Stimulated activated CD4-positive, alpha-beta T cell treated with anti-CD3 and anti-CD28 coated beads, Interleukin-1b, Interleukin-23, amount 100 ng/mL, for 24 hours (primary cell): ENCODE measurements at places on chromosomes 6 and 20.

- no peak for DNase-seq
Measured at GRCh38 chr6:107793191-107793590, 30.9 kb downstream of the SCML4 start.

DNA sequence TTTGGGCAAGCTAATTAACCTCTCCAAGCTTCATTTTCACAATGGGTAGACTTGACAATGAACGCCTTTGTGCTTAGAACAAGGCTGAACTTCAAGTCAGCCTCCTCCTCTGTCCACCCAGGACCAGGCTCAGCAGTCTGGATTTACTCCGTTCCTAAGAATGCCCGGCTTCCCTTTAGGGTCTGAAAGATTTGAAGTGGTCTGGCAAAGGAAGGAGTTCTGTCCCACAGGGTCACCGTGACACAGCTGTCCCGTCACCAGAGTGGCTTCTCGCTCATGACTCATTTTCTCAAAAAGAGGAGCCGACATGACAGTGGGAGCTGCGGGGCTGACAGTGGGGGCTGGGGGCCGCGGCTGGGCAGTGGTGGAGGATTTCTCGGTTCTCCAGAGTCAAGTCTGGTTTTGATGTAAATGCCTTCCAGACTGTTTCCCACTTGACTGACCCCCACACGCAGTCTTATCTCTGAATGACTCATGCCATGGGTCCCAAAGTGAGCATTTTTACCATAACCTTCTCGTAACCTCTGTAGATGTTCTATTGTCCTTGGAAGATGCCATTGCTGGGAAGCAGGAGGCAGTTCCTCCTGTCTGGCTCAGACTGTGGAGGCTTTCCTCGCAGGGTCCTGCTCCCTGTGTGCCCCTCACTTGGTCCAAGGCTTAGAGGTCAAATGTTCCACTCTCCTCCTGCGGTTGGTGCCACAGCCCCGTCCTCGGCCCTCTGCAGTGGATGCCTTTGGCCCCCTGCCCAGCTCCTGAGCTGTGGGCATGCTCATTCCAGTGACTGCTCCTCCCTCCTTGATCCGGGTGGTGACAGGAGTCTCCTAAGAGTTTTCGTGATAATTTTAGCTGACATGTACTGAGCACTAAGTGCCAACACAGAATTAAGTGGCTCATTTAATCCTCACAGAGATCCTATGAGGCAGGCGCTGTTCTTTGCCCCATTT is 253.1 kb downstream of the FNDC1 start:
- no peak for DNase-seq

DNA sequence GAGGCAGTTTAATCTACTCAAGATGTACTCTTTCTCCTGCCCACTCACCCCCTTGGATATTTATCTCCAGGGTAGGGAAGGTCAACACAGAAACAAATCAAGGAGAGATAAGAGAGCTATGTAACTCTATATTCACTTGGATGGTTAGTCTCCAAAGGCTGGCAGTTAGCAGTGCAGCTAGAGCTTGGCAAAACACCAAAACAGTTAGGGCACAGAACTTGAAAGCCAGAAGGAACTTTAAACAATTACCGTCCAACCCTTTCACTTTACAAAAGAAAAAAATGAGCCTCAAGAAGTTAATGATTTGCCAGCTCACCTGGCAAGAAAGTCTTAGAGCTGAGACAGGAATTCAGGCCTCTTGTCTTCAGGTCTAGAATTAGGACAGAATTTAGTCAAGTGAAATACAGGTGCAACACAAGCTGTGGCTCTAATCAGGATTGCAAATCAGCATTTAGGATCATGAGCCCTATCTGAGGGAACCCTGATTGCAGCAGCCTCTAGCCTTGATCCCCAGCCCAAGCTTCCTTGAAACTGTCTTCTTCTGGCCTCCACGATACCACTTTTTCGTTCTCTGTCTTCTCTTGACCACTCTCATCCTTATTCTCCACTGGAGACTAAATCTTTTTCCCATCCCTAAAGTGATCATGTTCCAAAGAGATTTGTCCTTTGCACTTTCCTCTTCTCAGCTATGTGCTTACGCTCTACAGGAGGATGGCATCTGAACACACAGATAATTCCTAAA is 14.9 kb downstream of the NEDD9 start:
- DNase-seq: no peak

DNA sequence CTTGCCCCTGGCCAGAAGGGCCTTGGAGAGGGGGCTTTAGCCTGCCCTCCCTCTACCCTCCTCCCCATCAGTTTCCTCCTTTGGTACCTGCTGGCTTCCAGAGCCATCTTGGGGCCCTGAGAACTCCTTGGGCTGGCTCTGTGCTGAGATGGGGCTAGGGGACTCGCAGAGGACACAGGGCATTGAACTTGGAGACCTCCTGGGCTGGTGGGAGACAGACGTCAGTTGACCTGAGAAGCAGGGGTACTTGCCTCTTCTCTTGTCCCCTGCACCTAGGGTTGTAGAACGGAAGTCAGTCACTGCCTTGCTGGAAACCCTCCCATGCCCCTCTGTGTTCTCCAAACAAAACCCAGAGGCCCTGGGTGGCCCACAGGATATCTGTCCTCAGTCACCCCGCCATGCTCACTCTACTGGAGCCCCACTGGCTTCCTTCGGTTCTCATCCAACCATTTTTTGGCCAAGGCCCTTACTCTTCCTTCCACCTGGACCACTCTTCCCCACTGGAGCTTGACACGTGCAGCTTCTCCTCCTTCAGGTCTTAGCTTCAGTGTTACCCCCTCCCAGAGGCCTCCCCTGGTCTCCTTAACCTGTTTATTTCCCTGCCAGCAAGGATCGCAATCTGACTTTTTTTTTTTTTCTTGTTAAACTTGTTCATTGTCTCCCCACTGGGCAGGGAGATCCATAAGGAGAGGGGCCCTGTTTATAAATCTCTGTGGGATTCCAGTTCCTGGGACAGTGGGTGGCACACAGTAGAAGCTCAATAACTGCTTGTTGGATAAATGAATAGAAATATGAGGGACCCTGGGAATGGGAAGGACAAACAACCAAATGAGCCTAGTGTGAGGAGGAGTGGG is 971 bp downstream of the RBCK1 start:
- no peak for DNase-seq

DNA sequence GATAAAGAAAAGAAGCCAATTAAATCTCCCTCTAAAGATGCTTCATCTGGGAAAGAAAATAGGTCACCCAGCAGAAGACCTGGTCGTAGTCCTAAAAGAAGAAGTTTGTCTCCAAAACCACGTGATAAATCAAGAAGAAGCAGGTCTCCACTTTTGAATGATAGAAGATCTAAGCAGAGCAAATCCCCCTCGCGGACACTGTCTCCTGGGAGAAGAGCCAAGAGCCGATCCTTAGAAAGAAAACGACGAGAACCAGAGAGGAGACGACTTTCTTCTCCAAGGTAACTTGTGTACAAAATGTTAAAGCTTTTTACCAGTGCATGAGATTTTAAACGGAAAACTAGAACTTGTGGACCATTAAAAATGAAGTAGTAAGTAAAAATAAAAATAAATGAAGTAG is 46.5 kb downstream of the FAM217A start:
- no peak for DNase-seq

DNA sequence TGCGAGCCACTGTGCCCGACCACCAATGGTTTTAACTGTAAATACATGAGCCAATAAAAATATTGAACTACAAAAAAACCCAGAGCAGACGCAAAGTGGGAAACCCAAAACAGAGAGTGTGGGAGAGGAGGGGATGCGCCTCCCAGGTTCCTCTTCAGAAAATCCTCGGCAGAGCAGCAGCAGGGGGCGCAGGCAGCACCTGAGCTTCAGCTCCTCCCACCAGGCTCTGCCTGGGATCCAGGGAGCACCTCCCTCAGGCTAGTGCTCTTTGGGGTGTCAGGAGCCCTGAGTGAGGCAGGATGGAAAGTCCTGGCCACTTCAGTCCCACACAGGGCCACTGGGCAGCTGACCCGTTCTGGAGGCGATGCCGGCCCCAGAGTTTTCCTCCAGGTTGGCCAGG is 536.9 kb upstream of the CDH4 start:
- no peak for DNase-seq

DNA sequence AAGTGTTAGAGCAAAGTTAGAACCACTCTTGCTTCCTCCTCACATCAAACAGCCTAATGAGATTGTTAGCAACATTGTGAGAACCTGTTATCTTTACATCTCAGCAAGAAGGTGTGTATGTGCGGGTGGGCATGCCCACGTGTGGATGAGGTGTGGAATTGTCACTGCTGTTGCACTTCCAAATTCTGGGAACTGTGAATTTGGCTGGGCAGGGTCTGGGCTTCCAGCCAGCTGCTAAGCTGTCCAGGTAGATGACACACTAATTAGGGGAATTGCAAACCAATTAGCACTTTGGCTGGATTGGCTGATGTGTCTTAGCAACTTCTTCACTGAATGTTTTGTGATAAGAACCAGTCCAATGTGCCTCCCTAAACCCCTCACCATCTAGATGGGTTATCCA is 848.2 kb downstream of the DHX35 start:
- DNase-seq: no peak

GRCh38 chr6:7813193-7813592 is 87.3 kb downstream of the BMP6 start:
- no peak for DNase-seq

GRCh38 chr6:159075506-159076228 is 30.9 kb upstream of the TAGAP start:
- DNase-seq: no peak

DNA sequence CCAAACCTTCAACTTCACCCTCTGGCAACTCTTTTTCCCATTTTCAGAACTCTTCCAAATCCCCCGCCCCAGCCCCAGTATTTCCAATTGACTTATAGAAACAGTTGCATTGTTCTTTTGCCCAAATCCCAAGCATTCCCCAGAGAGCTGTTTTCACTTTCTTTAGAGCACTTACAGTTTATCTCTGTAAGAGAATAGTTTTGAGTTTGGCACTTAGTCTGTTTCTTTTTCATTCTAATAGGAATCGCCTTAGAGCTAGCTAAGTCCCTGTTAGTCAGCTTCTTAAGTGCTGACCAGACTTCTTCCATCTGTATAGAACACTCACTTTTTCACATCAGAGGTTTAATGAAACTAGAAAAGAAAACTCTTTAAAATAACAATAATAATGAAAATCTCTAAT is 374.2 kb upstream of the FLRT3 start:
- DNase-seq: no peak

- DNase-seq: no peak
Measured at GRCh38 chr6:165627366-165627765, 35.7 kb downstream of the PDE10A start.

- no peak for DNase-seq
Measured at GRCh38 chr20:57291003-57291402, 24.6 kb upstream of the BMP7 start.

DNA sequence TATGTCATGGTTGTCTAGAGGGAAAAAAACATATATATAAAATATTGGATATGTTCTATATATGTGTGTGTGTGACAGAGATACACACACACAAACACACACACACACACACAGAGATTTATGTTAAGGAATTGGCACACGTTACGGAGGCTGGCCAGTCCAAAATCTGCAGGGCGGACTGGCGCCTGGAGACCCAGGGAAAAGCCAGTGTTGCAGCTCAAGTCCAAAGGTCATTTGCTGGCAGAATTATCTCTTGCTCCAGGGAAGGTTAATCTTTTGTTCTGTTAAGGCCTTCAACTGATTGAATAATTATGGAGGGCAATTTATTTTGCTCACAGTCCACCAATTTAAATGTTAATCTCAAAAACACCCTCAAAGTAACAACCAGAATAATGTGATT is 37.5 kb upstream of the PDE7B start:
- DNase-seq: no peak

DNA sequence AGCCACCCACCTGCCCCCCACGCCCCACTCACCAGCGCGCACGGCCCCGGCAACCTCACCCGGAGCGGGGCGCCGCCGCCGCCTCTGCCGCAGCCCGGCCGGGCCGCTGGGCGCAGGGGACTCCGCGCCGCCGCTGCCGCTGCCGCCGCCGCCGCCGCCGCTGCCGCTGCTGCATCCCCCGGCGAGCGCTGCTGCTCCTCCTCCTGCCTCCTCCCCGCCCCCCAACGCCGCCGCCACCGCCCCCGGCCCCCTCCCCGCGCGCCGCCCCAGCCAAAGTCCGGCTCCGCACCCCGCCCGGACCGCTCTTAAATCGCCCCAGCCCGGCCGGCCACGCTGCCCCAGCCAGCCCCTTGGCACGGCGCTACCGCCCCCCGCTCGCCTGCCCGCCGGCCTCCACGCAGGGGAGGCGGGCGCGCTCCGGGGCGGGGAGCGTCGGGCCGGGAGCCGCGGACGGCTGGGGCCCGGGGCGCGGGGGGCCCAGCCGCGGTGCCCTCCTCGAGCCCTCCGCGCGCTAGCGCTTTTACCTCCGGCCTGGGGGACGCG is at the start of gene SULF2:
TSS of gene SULF2 (minus strand) at position 171 of the 543 bp plus-strand sequence. CDS start 28,118 bp downstream, outside the sequence.
- no peak for DNase-seq

DNA sequence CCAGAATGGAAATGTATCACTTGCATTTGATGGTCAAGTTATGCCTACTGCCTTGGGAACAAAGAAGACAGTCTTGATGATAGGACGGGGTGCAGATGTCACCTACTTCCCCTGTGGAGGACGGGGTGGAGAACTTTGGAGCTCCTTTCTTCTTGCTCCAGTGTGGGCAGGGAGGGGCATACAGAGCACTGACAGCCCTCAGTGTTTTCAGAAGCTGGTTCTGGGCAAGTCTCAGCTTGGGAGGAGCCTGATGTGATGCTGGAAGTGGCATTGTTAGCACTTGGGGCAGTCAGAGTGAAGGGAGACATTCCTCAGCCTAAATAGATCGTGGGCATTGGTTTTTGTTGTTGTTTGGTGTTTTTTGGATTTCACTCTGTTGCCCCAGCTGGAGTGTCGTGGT is 59.7 kb downstream of the SYNJ2 start:
- DNase-seq: no peak

DNA sequence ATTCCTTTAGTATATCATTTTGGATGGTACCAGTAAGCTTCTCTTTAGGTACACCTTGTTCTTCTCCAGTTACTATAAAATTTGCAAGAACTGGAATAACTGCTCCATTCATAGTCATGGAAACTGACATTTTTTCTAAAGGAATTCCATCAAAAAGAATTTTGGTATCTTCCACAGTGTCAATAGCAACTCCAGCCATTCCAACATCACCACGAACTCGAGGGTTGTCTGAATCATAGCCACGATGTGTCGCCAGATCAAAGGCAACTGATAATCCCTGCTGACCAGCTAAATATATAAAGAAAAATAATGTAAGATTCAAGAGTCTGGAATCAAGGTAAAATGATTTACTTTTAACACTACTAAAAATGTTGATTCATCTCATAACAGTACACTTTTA is 5.3 kb downstream of the MMUT start:
- DNase-seq: no peak

DNA sequence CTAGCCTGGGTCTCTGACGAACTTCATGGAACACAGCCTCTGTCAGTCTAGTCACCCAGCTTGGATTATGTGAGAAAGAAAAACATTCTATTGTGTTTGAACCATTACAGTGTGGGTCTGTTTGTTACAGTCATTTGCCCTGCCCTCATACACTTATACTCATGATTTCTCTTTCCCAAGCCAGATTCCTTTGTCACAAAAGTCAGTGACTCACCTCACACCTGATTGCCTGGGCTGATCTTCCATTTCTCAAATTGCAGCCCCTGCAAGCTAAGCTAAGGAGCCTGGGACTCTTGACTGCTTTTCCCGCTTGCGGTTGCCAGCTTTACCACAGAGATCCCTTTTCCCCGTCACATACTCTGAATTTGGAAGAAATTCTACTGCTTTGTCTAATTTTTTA is 395.9 kb downstream of the SAMD5 start:
- no peak for DNase-seq
